ENCODE measurements at places on chromosomes 2 and 18.

DNA sequence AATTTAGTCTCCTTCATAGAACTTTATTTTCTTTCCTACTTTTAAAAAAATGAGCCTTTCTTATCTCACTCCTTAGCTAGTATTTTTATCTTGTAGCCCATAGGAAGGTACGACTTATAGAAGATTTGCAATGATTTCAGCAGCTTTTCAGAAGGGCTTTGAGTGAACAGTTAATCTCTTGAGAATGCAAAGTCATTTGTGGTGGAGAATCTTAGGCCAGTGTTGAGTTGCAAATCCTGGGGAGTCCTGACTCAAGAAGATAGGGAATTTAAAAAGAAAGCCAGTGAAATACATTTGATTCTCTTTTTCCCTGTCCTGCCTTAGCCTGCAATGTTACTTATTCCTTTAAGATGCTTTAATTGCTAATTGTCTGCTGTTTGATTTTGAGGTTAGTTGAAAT lies 33.6 kb downstream of the LYPD6 start:
- DNase-seq, result no peak

GRCh38 chr2:117930775-117931174 lies 83.1 kb downstream of the CCDC93 start:
- DNase-seq, result no peak

GRCh38 chr2:148513427-148513826 lies 131.1 kb upstream of the EPC2 start:
- no peak for DNase-seq

- no peak for DNase-seq
Observed at GRCh38 chr2:128395640-128396499, 77.2 kb upstream of the HS6ST1 start.

DNA sequence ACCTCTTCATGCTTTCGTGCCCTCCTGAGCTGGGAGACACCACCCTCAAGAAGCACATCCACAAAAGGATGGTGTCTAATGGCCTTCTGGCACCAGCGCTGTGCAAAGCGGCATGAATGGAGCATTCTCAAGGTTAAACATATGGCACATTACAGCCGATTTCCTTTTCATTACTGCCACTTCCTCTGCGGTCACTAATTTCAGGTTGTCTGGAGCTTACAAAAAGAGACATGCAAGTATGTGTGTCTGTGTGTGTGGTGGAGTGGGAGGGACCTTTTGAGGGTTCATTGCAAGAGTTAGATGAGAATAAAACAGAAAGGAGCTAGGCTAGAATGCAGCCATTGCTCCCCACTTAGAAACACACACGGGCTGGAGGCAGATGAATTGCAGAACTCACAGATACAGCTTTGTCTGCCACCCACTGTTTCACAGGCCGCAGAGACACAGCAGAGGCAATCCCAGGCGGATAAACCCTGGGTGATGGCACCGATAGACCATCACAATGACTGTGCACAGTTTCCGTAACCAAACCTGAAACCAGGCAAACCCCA lies 76.0 kb downstream of the TGIF1 start:
- DNase-seq, result no peak

GRCh38 chr2:165692906-165693305 lies 101.1 kb downstream of the GALNT3 start:
- DNase-seq, result no peak

DNA sequence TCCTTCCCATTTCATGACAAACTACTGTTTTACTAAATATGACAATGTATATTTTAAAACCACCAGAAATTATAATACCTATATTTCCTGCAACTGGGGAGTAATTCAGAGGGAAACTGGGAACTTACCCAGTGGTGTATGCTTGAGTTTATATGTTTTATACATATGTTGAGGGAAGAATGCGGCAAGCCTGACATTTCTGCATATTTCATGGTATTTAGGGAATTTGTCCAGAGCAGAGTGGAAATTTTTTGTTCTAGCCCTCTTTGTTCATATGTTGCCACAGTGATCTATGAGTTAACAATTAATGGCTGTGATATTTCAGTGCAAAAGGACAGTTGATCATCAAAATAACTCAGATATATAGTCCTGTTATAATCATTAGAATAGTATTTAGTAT lies 230.8 kb upstream of the VWC2L start:
- DNase-seq, result no peak

GRCh38 chr2:201779901-201780673 lies 646 bp downstream of the ALS2 start:
- DNase-seq, result no peak

All from fibroblast of the conjunctiva (primary cell).